Umbilical cord (tissue), 2 donors: ENCODE measurements at places on chromosomes 6 and 20. TPM values are rescaled to one million over a fixed set of nuclear protein-coding genes. Genes with fewer than 3 reads are reported as not detected.

DNA sequence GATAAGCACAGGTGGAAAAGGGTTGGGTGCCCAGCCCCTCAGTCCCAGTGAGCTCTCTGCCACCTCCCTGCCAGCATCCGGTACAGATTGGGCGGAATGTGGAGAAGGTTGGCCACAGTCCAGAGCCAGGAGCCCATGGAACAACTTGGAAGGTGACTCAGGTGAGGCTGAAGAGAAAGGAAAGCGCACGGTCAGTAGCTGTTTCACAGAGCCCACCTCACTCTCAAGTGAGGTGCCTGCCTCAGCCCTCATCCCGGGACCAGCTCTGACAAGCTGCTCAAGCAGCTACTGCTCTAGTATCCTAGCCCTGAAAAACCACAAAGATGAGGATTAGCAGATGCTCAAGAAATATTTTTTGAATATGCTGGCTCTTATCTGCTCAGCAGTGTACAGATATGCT, 1.1 kb upstream of the MMP24OS start:
- DNase-seq = no peak

DNA sequence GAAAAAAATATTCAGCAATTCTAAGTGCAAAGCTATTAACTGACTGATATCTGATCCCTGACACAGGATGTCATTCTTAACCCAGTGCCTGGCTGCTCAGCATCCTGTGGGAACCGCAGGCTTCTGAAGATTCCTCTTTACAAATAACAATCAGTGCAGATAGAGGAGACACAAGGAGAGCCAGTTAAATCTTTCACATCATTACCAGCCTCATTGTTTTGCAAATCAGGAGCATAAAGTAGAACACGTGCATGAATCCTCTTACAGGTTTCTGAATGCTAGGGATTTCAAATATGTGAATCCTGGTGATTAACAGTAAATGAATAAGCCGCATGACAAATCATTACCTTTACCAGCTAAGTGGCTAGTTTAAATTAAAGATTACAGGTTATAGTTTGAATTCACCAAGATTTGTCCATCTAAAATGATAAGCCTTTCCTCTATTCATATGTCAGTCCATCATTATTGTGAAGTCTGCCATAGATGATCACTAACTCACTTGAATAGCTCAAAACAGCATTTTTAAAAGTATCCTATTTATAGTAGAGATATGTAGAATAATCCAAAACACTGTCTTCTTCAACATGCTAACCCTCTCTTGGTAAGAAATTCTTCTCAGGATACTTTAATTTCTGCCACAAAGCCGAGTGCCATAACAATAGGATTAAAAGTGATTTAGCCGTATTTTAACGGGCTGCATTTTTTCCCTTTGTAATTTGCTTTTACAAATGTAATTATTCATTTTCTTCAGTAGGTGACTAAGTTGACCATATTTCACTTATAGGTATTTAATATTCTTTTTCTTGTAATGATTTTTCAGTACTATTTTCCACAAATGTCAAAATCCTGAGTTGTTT, 367.3 kb upstream of the EPHA7 start:
- peak; percentile 13 for DNase-seq

- no peak for DNase-seq
Measured at GRCh38 chr6:126812651-126813050, 305.8 kb upstream of the RSPO3 start.

GRCh38 chr6:158063736-158064135, 82.1 kb downstream of the SYNJ2 start:
- DNase-seq = no peak

- DNase-seq = no peak
Measured at GRCh38 chr6:157088841-157089240, 234.5 kb downstream of the TMEM242 start.

LTB gene
- total RNA-seq = 0.96 TPM

DNA sequence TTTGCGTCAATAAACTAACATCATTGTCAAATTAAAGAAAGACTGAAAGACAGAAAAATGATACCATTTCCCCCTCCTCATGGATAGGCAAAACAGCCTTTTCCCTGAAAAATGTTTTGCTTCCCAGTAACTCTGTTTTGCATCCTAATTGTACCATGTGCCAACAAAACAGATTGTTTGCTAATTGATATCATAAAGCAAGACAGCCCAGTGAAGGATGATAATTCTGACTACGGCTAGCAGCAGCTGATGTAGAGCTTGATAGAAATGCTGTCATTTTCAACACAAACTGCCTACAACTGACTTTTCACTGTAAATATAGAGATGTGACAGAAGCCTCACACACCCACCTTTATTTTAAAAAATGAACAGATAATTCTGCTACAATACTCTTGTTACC, 1061.6 kb downstream of the HACE1 start:
- DNase-seq = no peak

TNF gene
- total RNA-seq = 1.4 TPM

C6orf52 gene
- total RNA-seq = not detected

DNA sequence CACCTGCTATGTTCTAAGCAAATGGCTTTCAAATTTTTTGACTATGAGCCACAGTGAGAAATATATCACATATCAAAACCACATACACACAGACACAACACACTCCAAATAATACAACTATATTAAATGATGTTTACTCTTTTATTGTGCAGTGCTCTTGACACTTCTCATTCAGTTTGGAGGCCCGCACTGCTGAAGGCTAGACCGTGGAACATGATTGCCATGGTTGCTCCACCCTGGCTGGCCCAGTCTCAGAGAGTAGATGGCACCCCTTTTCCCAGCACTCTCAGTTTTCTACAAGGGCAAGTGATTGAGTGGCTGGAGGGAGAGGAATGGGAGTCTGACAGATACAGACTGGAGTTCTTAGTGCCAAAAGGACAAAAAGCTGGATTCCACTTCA, 86.9 kb downstream of the SH3BGRL2 start:
- no peak for DNase-seq

PGM3 gene
- total RNA-seq = 99.9 TPM

DNA sequence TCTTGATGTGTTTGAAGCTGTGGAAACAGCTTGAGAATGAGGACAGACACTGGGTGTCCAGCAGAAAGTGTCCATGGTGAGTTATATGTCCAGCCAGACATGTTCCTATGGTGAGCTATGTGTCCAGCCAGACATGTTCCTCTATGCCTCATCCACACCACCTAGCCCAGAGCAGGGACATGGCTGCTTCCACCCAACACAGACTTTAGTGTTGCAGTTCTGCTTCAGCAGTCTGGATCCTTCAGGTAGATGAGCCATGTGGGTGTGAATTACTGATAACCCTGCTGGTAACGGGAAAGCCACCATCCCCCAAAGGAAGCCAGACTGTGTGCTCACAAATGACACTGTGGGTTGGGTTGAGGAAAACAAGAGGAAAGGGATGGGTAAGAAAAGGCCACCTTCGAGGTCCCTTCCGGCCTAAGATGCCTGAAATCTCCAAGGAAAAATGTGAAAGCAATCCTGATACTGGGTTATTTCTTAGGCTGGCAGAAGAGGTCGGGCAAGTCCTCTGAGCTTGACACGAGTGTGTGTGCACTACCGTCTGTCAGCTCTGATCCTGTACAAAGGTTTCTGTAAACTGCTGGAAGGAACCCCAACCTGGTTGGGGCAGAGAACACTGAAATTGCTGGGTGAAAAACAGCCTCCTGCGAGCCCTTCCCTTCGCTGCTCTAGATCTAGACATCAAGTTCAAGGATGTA, 77.8 kb downstream of the NINL start:
- DNase-seq = no peak

DNA sequence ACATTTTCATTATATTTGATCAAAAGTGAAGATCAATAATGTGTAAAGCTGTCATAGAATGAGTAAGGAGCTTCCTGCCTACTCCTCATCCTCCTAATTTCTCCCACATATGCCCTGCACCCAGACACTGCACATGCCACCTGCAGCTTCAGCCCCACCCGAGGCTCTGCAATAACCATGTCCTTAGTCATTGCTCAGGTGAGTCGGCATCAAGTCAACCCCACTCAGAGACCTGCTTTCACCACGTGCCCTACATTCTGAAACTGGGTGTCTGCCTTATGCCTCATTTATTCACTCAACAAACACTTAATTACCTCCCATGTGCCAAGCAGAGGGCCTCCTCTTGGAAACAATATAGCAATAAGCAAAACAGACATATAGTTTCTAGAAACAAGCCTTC, 15.4 kb upstream of the TNFAIP3 start:
- DNase-seq = no peak

DNA sequence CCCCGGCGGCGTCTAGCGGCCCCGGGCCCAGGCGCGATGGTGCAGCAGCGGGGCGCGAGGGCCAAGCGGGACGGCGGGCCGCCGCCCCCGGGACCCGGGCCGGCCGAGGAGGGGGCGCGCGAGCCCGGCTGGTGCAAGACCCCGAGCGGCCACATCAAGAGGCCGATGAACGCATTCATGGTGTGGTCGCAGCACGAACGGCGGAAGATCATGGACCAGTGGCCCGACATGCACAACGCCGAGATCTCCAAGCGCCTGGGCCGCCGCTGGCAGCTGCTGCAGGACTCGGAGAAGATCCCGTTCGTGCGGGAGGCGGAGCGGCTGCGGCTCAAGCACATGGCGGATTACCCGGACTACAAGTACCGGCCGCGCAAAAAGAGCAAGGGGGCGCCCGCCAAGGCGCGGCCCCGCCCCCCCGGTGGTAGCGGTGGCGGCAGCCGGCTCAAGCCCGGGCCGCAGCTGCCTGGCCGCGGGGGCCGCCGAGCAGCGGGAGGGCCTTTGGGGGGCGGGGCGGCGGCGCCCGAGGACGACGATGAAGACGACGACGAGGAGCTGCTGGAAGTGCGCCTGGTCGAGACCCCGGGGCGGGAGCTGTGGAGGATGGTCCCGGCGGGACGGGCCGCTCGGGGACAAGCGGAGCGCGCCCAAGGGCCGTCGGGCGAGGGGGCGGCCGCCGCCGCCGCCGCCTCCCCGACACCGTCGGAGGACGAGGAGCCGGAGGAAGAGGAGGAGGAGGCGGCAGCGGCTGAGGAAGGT, 715 bp downstream of the SOX12 start:
- peak; percentile 77 for DNase-seq

GRCh38 chr6:21420146-21420878, 173.2 kb upstream of the SOX4 start:
- DNase-seq = no peak

PRRC2A gene
- total RNA-seq = 21.4 TPM

SOBP gene
- 29.6 TPM for total RNA-seq

CCN5 gene
- 7.5 TPM for total RNA-seq

PDE10A gene
- 15.4 TPM for total RNA-seq

FAM83C gene
- 0.72 TPM for total RNA-seq

ATRN gene
- total RNA-seq = 23.6 TPM

DNA sequence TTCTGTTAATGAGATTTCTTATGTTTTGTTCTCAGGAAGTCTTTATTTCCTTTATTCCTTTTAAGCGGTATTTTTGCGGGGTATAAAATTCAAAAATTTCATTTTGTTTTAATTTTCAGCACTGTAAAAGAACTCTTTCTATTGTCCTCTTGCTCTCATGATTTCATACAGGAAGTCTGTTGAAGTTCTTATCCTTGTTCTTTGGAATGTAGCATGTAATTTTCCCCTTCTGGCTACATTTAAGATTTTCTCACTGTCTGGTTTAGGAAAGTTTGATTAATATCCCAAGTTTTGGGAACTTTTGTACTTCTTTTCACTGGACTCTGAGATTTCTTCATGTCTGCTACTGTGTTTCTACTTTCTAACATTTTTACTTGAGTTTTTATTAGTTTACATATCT, 581.4 kb upstream of the GJE1 start:
- no peak for DNase-seq

DNA sequence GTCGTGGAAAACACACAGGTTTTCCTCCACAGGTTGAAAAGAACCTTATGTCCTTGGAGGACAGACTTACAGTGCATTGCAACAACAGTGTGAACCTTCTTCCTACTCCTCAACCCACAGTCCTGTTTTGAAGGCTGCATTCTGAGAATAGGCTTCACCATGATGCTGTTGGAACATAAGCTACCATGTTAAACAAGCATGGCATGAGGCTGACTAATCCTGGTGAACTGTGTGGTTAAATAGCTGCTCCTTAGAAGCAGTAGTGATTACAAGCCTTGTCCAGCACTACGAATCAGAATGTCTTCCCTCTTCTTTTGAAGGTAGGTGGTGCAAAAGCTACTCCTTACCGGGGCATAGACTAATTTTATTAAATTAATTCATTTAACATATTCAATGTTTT, 368.5 kb upstream of the EPHA7 start:
- no peak for DNase-seq

GRCh38 chr20:50101281-50101680, 11.7 kb downstream of the UBE2V1 start:
- no peak for DNase-seq

DNA sequence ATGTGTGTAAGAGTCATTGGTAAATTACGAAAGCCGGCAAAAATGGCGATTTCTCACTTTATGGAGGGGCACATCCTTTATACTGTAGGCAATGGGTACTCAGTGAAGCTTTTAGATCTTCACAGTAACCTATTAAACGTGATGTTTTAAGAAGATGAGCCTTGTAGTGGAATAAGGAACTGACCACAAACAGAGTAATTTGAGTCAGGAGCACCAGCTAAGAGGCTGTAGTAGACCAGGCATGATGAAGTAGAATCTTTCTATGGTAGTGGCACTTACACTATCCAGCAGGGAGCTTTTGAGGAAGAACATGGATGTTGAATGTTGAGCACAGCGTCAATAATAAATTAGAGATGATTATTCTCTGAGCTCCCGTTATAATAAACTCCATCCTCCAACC, 65.9 kb downstream of the HIVEP2 start:
- DNase-seq = no peak

- DNase-seq = no peak
Measured at GRCh38 chr6:36973647-36974046, 12.3 kb downstream of the MTCH1 start.

VSTM2L gene
- total RNA-seq = not detected

HACE1 gene
- 42.4 TPM for total RNA-seq

GRCh38 chr20:3313683-3314065, 74.7 kb upstream of the SLC4A11 start:
- DNase-seq = no peak

GRCh38 chr20:45368221-45368980, 5.4 kb downstream of the SYS1 start:
- DNase-seq = no peak

DSP gene
- total RNA-seq = 74.9 TPM

TREM2 gene
- 11.6 TPM for total RNA-seq

- DNase-seq = no peak
Measured at GRCh38 chr20:37737826-37738420, 44.1 kb downstream of the CTNNBL1 start.

DNA sequence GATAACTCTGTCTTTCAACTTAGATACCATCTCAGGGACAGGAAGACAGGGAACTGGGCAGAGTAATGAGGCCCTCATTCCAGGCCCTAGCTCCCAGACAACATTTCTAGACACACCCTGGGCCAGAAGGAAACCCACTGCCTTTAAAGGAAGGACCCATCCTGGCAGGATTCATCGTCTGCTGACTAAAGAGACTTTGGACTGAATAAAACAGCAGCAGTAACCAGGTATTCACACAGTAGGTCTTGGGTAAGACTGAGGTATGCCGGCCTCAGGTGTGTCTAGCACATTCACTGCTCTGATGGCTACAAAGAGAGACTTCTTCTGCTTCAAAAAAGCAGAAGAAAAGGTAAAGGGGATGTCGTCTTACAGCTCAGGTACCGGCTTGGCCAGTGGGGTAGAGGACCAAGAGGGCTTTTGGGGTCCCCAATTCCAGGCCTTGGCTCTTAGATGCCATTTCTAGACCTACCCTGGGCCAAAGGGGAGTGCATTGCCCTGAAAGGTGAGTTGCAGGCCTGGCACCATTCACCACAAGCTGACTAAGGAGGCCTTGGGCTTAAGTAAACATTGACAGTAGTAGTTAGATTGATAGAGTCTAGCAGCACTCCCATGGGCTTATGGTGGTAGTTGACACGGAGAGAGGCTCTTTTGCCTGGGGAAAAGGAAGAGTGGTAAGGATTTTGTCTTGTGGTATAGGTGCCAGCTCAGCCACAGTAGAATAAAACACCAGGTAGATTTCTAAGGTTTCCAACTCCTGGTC, 13.4 kb downstream of the SNX14 start:
- DNase-seq = no peak
